ENCODE measurements at places on chromosomes 1 and 21. TPM values are rescaled to one million over a fixed set of nuclear protein-coding genes. Genes with fewer than 3 reads are reported as not detected.

The GBP6 gene
- total RNA-seq = 0.08 TPM

The TRIM67 gene
- total RNA-seq = under 0.01 TPM

GRCh38 chr1:48859456-48859855 is 82.8 kb upstream of the BEND5 start:
- no peak overlapping the region for H3K27ac ChIP-seq
- no peak overlapping the region for H3K4me3 ChIP-seq
- H3K4me1 ChIP-seq = no peaks in the 10 kb centered on the region
- no peaks in the 10 kb centered on the region for H3K27me3 ChIP-seq
- DNase-seq = no peak
- no peaks in the 10 kb centered on the region for H3K36me3 ChIP-seq

DNA sequence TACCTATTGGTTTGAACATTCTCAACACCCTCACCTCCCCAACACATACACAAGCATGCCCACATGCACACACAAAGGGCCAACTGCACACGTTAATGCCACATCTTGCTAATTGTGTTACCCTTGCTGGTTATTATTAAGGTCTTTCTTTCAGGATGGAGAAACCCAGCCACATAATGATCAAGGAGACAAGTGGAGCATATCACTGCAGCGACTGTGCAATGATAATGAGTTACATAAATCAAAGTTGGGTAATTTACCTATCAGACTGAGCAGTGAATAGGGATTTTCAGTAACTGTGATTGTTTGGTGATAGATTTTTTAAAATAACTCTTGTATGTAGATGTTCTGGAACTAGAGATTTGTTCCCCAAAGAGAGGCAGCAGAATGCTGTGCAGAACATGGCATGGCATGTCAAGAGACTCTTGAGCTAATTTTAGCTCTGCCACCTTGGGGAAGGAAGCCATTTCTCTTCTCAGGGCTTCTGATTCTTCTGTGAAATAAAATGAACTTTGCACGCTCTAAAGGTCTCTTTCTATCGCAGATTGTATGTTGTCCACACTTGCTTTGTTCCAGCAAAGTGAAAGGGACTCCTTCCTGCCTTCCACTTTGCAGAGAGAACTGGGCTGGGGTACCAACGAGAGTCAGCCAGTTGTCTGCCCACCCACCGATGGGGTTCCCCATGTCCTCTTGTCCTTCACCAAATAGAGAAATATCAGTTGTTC is 126.0 kb upstream of the CAMK1G start:
- no peaks in the 10 kb centered on the region for H3K4me1 ChIP-seq
- no peak for DNase-seq
- no peak overlapping the region for H3K27ac ChIP-seq

GRCh38 chr1:6785728-6786505 is 663 bp downstream of the CAMTA1 start:
- H3K36me3 ChIP-seq = no peaks in the 10 kb centered on the region
- H3K27ac ChIP-seq = peak overlapping the region; percentile 48
- no peaks in the 10 kb centered on the region for H3K27me3 ChIP-seq
- peaks cover 16% of the 10 kb centered on the region for H3K4me1 ChIP-seq
- peak overlapping the region; percentile 70 for H3K4me3 ChIP-seq

GRCh38 chr1:107877745-107878144 is 87.2 kb downstream of the VAV3 start:
- H3K27ac ChIP-seq = no peak overlapping the region
- H3K27me3 ChIP-seq = no peaks in the 10 kb centered on the region
- H3K4me1 ChIP-seq = no peaks in the 10 kb centered on the region
- H3K36me3 ChIP-seq = no peaks in the 10 kb centered on the region

- H3K4me3 ChIP-seq = peak within 1 kb of the TSS; percentile 100
- DNase-seq = peak; percentile 86
- H3K4me1 ChIP-seq = peaks cover 19% of the 10 kb centered on the region
- H3K27me3 ChIP-seq = no peaks in the 10 kb centered on the region
Observed at GRCh38 chr1:120176092-120176855, at the start of gene SEC22B. SEC22B (minus strand) TSS chr1:120176520; CDS start chr1:120176381, 139 bp downstream.

GRCh38 chr1:3283849-3284248 is 170.6 kb upstream of the ARHGEF16 start:
- peak; percentile 53 for DNase-seq
- H3K4me3 ChIP-seq = no peak overlapping the region
- H3K4me1 ChIP-seq = no peaks in the 10 kb centered on the region
- H3K36me3 ChIP-seq = no peaks in the 10 kb centered on the region
- H3K27ac ChIP-seq = no peak overlapping the region

GRCh38 chr1:90579212-90579802 is 137.8 kb downstream of the BARHL2 start:
- no peak overlapping the region for H3K4me3 ChIP-seq
- H3K4me1 ChIP-seq = no peaks in the 10 kb centered on the region
- DNase-seq = no peak
- H3K36me3 ChIP-seq = no peaks in the 10 kb centered on the region
- H3K27ac ChIP-seq = no peak overlapping the region

The ALPL gene
- total RNA-seq = 37.9 TPM

- no peak overlapping the region for H3K4me3 ChIP-seq
- no peaks in the 10 kb centered on the region for H3K27me3 ChIP-seq
- H3K36me3 ChIP-seq = no peaks in the 10 kb centered on the region
Observed at GRCh38 chr1:71170925-71171324, 90.1 kb upstream of the ZRANB2 start.

GRCh38 chr1:94334764-94335163 is 83.4 kb upstream of the ABCD3 start:
- H3K4me1 ChIP-seq = peaks cover 4% of the 10 kb centered on the region
- H3K27me3 ChIP-seq = no peaks in the 10 kb centered on the region
- no peak overlapping the region for H3K4me3 ChIP-seq
- DNase-seq = no peak
- H3K36me3 ChIP-seq = no peaks in the 10 kb centered on the region
- H3K27ac ChIP-seq = no peak overlapping the region

- no peak overlapping the region for H3K27ac ChIP-seq
- no peaks in the 10 kb centered on the region for H3K36me3 ChIP-seq
- DNase-seq = no peak
- no peak overlapping the region for H3K4me3 ChIP-seq
- no peaks in the 10 kb centered on the region for H3K27me3 ChIP-seq
Observed at GRCh38 chr1:91754348-91754747, 131.6 kb downstream of the TGFBR3 start.

The E2F2 gene
- total RNA-seq = 79.9 TPM

The TMEM52 gene
- total RNA-seq = 2.7 TPM

DNA sequence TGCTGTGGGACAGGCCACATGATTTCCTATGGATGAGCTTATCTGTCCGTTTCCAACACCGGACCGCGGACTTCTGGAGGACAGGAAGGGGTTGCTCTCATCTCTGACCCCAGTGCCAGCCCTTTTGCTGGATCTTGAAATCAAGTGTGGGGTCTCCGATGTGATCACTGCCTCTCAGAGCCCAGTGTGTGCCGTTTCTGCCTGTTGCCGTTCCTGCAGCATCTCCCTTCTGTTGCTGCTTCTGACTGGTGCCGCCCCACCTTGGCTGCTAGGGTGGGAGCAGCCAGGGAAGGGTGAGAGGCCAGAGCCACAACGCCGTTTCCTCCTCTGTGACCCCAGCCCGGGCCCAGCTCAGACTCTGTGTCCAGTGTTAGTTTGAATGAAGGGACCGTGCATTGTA is 67.3 kb upstream of the WNT4 start:
- H3K4me3 ChIP-seq = no peak overlapping the region
- DNase-seq = no peak
- no peaks in the 10 kb centered on the region for H3K27me3 ChIP-seq
- H3K27ac ChIP-seq = no peak overlapping the region
- peaks cover 2% of the 10 kb centered on the region for H3K4me1 ChIP-seq

The PYHIN1 gene
- total RNA-seq = 1.3 TPM

The TRNP1 gene
- total RNA-seq = 1.3 TPM

DNA sequence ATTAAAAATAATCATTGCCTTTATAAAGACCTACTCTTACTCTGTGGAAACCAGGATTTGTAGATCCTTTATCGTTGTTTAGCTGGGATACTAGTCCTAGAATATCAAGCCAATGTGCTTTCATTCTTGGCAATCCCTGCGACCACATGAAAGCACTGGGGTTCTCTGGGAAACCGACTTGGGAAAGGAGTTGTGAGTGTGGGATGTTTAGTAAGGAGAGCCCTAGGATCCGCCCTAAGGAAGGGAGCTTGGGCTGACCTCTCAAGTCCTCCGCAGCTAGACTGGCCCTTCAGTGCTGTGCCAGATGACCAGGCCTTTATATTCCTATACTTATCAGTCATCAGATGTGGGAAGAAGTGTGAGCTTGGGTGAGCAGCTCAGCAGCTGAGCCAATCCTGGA is 5.2 kb upstream of the KRTAP19-8 start:
- no peaks in the 10 kb centered on the region for H3K4me1 ChIP-seq
- no peaks in the 10 kb centered on the region for H3K27me3 ChIP-seq
- H3K4me3 ChIP-seq = no peak overlapping the region
- no peak for DNase-seq

The HTR6 gene
- not detected for total RNA-seq

GRCh38 chr1:27438621-27439061 is 46.2 kb downstream of the GPR3 start:
- no peak overlapping the region for H3K4me3 ChIP-seq
- H3K27me3 ChIP-seq = no peaks in the 10 kb centered on the region
- no peaks in the 10 kb centered on the region for H3K36me3 ChIP-seq
- no peak for DNase-seq
- no peak overlapping the region for H3K27ac ChIP-seq

GRCh38 chr1:53376041-53376461 is 48.2 kb upstream of the LRP8 start:
- H3K4me1 ChIP-seq = no peaks in the 10 kb centered on the region

Measured in liver (tissue), 10 donors.